ENCODE measurements at places on chromosomes 6 and 20. TPM values are rescaled to one million over a fixed set of nuclear protein-coding genes. Genes with fewer than 3 reads are reported as not detected.

TRIM31 gene
- not detected for total RNA-seq

LY86 gene
- total RNA-seq: not detected

LZTS3 gene
- 8.2 TPM for total RNA-seq

EDN1 gene
- total RNA-seq: 12.5 TPM

MDN1 gene
- 8.7 TPM for total RNA-seq

KHDC1L gene
- not detected for total RNA-seq

SF3B5 gene
- 211 TPM for total RNA-seq

SH3BGRL2 gene
- 6.4 TPM for total RNA-seq

NPEPL1 gene
- total RNA-seq: 14.1 TPM

NRN1 gene
- 105 TPM for total RNA-seq

BNIP5 gene
- not detected for total RNA-seq

ZSCAN23 gene
- total RNA-seq: 8.2 TPM

HCRTR2 gene
- not detected for total RNA-seq

All from M059J (cell line).